Epithelial cell of proximal tubule (primary cell): ENCODE measurements at places on chromosomes 1 and 21.

- no peak for DNase-seq
These were observed 8.1 kb upstream of the SRM start for GRCh38 chr1:11067716-11068599.

GRCh38 chr21:35696644-35697043, 363.7 kb downstream of the SETD4 start:
- no peak for DNase-seq

- DNase-seq, result no peak
These were observed 15.2 kb downstream of the RIPK4 start for GRCh38 chr21:41751611-41752011.

DNA sequence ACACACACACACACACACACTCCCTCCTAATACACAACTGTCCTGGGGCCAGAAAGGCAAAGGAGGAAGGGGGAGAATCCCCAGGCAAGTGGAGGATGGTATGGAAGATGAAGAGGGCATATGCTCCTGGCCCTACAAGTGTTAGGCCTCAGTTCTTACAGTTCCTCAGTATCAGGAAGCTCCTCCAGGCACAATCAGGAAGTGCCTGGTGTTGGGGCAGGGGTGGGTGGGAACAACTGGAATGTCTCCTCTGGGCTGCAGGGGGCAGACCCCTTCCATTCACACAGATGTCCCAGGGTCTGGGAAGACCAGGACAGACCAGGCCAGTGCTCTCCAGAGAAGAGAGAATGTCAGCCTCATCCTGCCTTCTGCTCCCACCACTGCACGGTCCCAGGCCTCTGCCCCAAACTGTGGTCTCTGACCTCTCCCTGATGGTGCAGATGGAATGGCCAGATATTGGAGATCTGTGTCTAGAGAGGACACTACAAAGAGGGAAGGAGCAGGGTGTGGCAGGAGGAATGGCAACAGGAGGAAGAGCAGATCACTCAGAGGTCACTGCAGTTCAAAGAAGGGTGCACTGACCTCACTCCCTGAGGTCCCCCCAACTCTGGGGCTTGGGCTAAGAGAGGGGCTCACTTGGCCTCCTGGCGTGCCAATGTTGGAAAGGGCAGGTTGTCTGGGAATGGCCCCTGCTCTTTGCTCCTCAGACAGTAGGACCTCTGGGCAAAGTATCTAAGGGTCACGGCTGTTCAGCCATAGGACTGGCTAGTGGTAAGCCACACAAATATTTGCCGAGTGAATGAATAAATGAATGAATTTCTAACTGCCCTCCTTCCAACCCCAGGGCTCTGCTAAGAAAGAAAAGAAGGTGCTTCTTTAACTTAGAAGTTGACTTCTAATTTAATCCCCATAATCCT, 2.5 kb upstream of the DENND2D start:
- no peak for DNase-seq

GRCh38 chr1:29498126-29499103, 262.1 kb downstream of the PTPRU start:
- no peak for DNase-seq

- DNase-seq, result no peak
These were observed 28.4 kb downstream of the FCRL5 start for GRCh38 chr1:157523774-157524493.

DNA sequence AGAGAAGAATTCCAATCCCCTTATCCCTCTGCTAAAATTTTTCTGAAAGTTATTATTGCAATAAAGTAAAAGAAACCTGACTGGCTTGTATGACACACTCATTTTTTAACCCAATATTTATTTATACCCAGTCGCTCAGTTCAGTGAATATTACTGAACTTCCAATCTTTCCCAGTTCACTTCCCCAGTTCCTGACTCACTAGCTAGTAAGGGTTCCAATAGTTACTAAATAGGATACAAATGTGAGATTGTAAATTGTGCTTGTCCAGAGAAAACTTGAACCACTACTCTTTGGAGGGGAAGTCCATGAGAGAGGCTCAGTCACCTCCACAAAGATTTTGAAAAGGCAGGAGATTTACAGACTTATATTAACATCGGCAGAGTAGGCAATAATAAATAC, 31.4 kb downstream of the PRDX6 start:
- DNase-seq, result no peak

DNA sequence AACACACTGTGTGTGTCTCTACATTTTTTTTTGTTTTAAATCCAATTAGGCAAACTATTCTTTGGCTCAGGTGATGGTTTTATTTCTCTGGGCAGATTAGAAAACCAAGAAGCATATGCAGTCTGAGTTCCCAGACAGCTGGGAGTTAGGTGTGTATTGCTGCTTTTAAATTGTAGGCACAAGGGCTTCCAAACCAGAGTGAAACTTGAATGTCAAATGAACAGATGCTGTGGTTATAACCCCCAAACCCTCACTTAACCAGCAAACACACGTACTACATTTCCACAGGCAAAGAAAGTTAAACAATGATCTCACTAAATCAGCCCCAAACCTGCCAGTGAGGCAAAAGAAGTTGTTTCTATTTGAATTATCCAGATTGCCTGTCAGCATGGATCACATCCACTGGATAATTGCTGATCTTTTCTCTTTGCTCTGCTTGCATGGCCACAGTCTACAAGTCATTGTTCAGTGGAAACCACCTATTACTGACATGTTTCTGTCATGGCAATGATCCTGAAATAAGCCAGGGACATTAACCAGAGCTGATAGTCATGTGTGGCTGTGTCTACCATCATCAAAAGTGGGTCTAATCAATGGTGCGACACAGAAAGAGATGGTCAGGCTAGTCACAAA, 576.5 kb upstream of the PLXNA2 start:
- no peak for DNase-seq

- no peak for DNase-seq
These were observed 41.1 kb downstream of the PRKAA2 start for GRCh38 chr1:56686169-56686568.

DNA sequence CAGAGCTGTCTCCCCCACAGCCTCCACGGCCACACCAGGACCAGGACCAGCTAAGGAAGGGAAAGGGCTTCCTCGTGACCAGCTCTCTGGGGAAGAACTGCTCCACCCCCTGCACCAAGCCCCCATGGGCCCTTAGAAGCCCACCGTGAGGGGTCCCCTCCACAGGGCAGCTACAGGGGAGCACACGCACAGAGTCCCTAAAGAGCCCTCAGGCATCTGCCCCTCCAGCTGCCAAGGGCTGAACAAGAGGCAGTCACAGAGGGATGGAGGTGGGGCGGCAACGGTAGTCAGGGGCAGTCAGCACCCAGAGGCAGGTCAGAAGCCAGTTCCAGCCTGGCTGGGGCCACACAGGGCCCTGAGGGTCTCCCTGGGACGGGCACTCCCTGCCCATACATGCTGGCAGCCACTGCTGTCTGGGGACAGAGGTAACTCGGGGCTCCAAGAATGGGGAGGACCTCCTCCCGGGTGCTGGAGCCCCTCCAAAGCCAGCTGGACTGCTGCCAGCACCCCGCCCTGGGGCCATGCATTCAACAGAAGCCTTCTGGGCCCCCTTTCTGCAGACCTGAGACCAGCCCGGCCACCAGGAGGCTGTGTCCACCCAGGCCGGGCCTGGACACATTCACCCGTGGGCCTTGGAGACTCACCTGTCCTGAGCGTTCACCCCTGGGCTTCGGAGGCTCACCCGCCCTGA, 18.7 kb downstream of the SLC19A1 start:
- DNase-seq, result no peak
